Astrocyte (in vitro differentiated cells and primary cell): ENCODE measurements at places on chromosomes 6 and 20. TPM values are rescaled to one million over a fixed set of nuclear protein-coding genes. Genes with fewer than 3 reads are reported as not detected.

DNA sequence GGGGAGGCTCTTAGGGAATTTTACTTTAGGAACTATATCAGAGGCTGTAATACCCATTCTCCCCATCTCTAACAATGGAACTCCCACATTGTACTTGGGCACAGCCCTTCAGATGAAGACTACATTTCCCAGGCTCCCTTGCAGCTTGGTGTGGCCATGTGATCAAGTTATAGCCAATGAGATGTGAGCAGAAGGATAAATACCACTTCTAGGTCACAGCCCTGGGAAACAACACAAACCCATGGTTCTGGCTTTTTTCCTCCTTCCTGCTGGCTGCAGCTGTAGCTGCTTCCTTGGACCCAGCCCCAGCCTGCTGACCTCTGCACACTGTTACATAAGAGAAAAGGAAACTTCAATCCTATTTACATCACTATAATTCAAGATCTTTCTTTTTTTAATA lies 445.9 kb upstream of the JARID2 start:
- peak; percentile 62 for DNase-seq

GRCh38 chr6:37663019-37663810 lies 34.5 kb downstream of the MDGA1 start:
- DNase-seq, result peak; percentile 66

GRCh38 chr6:54805077-54805476 lies 41.5 kb upstream of the FAM83B start:
- DNase-seq, result peak; percentile 24

DNA sequence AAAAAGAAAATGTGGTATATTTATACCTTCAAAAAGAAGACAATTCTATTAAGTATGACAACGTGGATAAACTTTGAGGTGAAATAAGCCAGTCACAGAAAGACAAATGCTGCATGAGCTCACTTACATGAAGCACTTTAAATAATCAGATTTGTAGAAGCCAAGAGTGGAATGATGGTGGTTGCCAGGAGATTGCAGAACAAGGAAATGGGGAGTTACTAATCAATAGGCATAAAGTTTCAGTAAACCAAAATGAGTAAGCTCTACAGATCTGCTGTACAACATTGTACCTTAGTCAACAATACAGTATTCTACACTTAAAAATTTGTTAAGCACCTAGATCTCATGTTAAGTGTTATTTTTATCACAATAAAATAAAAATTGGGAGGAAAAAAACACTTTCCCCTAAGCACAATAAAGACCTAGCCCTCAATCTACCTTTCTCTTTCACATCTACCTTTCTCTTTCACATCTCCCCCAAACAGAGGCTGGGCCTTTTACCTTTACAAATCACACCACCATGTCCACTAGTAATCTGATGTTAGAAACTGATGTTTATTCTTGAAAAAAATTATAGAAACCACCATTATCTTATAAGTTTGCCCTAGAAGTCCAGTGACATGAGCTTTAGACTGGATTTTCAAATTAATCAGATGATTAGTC lies 73.9 kb downstream of the PKIB start:
- DNase-seq, result peak; percentile 32

DNA sequence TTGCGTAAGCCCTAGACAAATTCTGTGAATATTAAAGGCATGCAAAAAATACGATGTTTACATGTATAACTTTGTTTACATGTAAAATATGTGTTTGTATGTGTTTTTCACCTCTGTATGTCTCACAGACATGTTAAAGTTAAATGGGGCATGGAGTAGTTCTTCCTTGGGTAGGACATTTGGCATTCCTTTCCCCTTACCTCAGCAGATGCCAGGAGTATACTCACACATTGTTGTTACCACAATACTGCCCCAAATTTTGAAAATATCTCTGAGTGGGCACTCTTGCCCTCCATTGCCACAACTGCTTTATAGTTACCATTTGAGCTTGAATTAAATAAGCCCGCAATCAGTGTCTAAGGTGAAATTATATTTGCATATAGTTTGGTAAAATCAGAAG lies 147.5 kb downstream of the MYO6 start:
- DNase-seq, result peak; percentile 1

The SLC17A2 gene
- total RNA-seq, result not detected in 2 replicates

The PSORS1C1 gene
- 8.8 and 9.2 TPM in 2 replicates for total RNA-seq
